ENCODE measurements at places on chromosomes 7 and 10.

DNA sequence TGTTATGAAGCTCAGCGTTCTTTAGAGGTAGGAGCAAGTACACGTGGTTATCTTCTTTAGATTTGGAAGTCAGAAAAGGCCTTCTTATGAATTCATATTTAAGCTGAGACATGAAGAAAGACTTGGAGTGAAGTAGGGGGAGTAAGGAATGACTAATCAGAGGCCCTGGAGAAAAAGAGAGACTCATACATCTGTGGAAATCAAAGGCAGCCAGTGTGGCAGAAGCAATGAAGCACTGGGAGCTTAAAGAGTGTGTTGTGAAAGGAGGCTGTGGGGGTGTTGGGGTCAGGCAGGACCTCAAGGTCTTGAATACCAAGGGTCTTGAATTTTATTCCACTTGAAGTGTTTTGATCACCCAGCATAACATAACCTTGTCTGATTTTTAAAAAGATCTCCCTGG lies 35.7 kb upstream of the FGL2 start:
- DNase-seq, result no peak

- no peak for DNase-seq
These were observed 10.8 kb downstream of the BLVRA start for GRCh38 chr7:43769281-43769680.

GRCh38 chr10:10038348-10038747 lies 979.3 kb upstream of the CELF2 start:
- DNase-seq, result no peak

- DNase-seq, result no peak
These were observed 37.8 kb downstream of the DPYSL4 start for GRCh38 chr10:132224343-132225072.

DNA sequence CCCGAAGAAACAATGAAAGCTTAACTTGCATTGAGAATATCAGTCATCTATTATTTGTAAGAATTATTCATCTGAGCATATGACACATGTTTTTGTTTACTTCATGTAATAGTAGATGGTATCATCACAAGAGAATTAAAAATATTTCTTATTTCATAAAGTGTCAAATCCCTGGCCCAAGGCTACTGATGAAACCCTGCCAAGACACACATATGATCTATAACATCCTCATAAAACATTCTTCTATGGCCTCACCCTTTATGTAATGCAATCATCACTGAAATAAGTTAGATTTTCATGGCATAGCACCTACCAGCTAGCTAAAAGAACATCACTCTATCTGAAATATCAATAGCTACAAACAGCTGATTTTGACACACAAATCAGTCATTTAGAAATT lies 385.6 kb upstream of the PHF14 start:
- no peak for DNase-seq

DNA sequence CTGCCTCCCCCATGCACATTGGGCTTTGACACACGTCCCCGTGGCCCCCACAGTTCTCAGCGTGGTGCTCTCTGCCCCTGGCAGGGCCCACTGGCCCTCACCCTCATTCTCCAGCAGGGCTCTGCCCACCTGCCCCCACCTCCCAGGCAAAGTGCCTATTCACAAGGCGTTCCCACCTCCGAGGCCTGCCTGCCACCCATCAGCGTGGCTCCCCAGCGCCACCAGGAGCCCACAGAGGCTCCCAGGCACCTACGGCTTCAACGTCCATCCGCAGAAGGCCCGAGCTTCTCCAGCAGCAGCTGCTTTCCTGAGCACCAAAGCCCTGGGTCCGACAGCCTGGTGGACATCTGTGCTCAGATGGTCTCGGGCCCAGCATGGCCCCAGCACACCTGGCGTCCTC lies 211.8 kb upstream of the PPP2R2D start:
- DNase-seq, result no peak

DNA sequence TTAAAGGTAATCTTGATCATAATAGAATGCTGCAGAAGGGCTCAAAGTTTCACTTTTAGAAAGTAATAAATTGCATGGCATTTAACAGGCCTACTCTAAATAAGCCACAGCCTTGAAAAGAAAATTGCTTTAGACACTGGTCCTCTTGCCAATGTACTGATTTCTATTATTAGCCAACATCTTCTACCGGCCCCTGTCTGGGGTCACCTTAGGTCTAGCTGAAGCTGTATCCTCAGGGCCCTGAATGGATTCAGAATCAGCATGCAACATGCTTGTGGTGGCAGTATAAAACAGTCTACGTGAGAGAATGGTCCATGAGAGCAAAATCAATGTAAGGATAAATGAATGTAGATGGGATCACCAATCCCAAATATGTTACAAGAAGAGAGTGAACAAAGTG lies 541.9 kb downstream of the PCDH15 start:
- DNase-seq, result no peak

DNA sequence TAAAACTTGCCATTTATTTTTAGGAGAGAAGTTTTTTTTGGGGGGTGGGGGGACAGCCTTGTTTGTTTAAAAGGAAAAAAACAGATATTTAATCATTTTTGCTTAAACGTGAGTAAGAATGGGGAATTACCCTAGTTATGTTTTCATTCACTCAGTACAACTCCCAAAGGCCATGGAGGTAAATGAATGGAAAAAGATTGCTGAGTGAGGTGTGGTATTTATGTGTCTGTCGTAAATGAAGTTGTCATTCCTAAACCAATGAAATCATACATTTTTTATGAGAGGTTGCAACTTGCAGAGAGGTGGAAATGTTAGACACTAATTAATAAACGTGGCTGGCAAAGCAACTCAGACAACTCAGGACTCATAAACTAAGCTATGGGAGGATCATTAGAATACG lies 218.1 kb downstream of the CELF2 start:
- no peak for DNase-seq

- peak; percentile 10 for DNase-seq
These were observed 30.3 kb downstream of the ARL5B start for GRCh38 chr10:18689498-18689897.

DNA sequence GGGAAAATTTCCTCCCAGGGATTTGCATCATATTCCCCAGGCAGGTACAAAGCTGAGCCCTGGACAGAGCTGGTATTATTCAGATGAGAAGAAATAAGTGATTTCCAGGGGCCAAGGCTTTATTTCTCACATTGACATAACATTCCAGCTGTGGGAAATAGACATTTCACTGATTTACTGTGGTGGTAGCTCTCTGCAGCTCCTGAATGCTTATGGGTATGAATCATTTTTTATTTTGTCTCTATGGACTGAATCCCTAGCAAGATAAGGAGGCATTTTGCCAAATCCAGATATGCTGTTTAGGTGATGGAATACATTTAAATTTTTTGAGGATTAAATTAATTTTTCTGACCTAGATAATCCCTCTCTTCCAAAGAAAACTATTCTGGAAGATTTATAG lies 97.9 kb downstream of the MTPN start:
- DNase-seq, result no peak

- DNase-seq, result no peak
These were observed 11.1 kb downstream of the RBP4 start for GRCh38 chr10:93589648-93590562.

GRCh38 chr7:8491106-8491505 lies 57.7 kb downstream of the NXPH1 start:
- no peak for DNase-seq

- no peak for DNase-seq
These were observed 11.9 kb downstream of the YKT6 start for GRCh38 chr7:44212581-44213184.

GRCh38 chr7:45682836-45683555 lies 108.8 kb downstream of the ADCY1 start:
- no peak for DNase-seq

- no peak for DNase-seq
These were observed 227.1 kb downstream of the TEX36 start for GRCh38 chr10:125455855-125456254.

- no peak for DNase-seq
These were observed 236.5 kb upstream of the PTN start for GRCh38 chr7:137579913-137580640.

DNA sequence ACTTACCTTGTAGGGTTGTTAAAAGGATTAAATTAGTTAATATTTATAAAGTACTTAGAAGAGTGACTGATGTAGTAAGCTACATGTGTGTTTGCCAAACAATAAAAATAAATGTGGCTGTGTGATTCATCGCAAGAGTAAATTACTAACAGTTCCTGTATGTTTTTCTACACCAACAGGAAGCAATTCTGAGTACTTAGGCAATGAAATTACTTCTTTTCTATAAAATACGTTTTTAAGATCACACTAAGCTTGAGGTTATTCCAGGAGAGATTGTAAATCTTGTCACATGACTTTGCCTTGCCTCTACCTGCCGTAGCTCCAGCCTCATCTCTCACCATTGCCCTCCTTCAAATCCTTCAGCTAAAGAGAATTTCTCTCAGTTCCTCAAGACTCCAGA lies 18.1 kb upstream of the GSTK1 start:
- no peak for DNase-seq

GRCh38 chr7:5339955-5340354 lies 57.2 kb downstream of the SLC29A4 start:
- DNase-seq, result no peak

GRCh38 chr7:55898287-55898686 lies 11.0 kb downstream of the ZNF713 start:
- no peak for DNase-seq

DNA sequence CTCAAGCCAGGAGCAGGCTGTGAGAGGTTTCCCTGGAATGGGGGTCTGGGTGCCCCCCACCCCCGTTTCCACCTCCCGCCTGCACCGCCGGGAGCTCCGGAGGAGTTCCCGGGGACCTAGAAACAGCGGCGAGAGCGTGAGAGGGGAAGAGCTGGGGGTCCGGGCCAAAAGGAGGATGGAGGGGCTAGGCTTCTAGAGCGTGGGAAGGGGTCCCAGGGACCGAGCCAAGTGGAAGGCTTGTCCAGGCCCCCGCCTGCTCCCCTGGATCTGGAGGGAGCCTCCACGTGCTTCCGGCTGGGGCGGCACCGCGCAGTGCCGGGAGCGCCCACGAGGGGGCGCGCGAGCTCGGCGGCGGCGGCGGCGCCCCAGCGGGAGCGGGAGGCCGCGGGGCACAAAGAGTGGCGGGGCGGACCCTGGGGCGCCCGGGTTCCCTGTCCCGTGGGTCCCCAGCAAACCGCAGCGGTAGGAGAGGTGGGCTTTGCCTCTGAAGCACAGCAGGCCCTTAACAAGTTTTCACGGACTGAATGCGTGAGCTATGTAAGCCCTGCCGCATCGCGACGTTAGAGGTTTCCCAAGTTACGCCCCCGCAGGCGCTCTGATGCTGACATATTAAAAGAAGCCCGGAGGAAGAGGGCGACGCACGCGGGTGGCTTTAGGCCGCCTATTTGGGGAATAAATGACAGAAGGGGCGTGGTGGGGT lies 104.4 kb upstream of the LRRC4 start:
- DNase-seq, result no peak

DNA sequence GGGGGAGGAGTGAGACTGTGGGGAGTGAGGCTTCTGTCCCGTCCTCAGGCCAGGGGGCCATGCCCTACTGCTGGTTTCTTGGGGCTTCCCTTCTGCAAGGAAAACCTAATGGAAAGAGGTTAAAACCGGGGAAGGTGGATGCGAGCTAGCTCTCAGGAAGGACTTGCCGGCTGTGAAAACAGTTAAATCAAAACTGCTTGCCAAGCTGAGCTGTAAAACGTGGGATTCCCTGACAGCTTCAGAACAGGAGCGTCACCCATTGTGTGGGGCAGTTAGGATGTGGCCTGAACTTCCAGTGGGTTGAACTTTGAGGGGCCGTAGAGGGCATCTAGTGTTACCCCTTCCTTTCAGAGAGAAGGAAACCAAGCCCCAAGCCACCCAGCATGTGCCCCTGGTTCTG lies 13.1 kb downstream of the TSPAN15 start:
- DNase-seq, result no peak

GRCh38 chr10:71569775-71570588 lies 149.6 kb downstream of the C10orf105 start:
- DNase-seq, result no peak

DNA sequence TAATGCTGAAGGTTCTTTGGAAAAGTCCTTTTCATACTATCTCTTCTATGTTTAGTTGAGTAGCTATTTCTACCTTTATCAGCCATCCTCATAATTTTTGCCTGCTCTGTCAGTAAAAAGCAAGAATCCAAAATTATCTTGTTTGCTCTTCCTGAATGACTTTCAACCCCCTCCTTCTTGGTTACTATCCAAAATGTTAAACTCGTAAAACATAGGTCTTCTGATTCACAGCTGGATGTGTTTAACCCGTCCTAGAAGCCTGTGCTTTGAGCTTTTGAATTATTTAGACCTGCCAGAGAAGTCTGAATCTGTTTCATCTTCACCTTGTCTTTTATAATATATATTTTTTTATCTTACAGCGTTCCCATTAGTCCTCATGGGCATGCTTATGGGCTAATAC lies 136.4 kb upstream of the MDFIC start:
- DNase-seq, result no peak

- no peak for DNase-seq
These were observed 102.1 kb upstream of the ANLN start for GRCh38 chr7:36287371-36288241.

DNA sequence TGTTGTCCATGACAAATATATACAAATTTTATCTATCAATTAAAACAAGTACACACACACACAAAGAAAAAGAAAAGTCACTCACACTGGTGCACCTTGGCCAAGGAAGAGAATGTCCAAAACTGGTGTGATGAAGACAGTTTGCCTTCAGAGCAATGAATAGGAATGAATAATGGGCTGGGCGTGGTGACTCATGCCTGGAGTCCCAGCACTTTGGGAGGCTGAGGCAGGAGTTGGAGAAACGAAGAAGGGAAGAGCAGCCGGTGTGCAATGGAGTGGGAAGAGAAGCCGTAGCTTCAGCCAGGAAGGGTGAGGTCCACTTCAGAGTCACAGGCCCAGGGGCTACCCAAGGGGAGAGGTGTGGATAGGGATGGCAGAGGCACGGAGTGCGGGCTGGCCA lies 253.6 kb downstream of the CCSER2 start:
- no peak for DNase-seq

DNA sequence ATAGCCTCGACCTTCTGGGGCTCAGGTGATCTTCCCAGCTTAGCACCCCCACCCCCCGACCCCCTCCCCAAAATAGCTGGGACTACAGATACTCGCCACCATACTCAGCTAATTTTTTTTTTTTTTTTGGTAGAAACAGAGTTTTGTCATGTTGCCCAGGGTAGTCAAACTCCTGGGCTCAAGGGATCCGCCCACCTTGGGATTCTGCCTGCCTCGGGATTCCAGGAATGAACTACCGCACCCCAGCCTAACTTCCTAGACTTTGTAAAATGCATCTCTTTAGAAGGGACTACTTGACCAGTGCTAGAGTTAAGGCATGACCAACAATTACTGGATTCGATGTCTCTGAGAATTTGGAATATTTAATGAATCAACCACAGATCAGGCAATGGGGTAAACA lies 85.9 kb downstream of the MDFIC start:
- no peak for DNase-seq

GRCh38 chr10:52644373-52645186 lies 128.0 kb downstream of the MBL2 start:
- DNase-seq, result no peak

GRCh38 chr10:89162596-89162995 lies 44.5 kb downstream of the CH25H start:
- no peak for DNase-seq

- no peak for DNase-seq
These were observed 7.4 kb downstream of the SLC29A3 start for GRCh38 chr10:71326464-71326881.
